ENCODE measurements at places on chromosomes 7 and 10. TPM values are rescaled to one million over a fixed set of nuclear protein-coding genes. Genes with fewer than 3 reads are reported as not detected.

DNA sequence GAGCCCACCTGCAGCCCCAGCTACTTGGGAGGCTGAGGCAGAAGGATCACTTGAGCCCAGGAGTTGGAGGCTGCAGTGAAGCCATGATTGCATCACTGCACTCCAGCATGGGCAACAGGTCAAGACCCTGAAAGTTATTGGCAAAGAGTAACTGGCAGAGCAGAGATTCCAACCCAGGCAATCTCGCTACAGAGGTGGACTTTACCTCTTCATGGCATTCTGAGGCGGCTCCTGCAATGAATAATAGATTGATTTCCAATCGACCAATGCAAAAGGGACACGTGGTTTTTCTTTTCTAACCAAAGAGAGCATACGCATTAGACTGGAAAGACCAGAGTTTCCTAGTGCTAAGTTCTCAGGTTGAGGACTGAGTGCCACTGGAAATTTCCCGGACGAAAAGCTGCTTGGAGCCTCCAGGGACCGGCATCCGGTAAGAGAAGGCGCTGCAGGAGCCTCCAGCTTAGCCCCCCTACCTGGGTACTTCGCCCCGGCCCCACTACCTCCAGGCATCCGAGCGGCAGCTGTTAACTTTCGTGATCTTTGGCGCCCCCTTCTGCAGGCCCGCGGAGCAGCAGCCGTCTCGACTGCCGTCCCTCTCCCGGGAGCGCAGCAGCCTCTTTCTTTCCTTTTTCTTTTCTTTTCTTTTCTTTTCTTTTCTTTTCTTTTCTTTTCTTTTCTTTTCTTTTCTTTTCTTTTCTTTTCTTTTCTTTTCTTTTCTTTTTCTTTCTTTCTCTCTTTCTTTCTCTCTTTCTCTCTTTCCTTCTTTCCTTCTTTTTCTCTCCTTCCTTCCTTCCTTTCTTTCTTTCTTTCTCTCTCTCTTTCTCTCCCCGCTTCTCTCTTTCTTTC, 4.1 kb downstream of the MBLAC1 start:
- peak; percentile 81 for DNase-seq

DNA sequence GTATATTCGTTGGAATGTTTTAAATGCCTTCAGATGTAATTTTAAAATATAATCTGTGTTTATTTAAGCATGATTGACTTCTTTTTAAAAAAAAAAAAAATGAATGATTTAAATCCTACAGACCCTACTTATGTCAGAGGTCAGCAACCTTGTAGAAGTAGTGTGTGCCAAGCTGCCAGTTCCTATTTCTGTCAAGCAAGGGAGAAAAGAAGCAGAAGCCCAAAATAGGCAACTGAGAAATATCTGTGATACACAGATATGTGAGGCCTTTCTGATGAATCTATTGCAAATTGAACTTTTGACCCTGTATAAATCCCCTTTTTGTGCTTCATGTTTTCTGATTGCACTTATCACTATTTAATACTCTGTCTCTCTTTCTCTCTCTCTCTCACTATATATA, 199.5 kb downstream of the LRRN3 start:
- DNase-seq = no peak

DNA sequence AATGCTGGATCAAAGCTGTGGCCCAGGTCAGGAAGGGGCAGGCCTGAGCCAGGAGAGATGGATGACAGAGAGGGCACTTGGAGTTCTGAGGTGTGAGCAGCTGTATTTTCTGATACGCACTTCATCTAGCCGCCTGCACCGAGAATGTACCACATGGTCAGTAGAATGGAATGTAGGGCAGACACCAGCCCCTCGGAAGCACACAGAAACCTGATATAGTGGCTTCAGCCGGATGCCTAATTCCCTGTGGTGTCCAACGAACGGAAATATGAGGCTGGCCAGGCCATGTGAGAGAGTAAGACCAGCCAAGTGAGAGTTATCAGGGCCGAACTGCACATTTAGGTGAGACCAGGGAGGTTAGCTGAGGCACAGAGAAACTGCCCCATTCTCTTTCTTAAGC, 46.7 kb upstream of the PLCE1 start:
- DNase-seq = peak; percentile 63

- DNase-seq = no peak
Observed at GRCh38 chr10:29671968-29672367, 37.2 kb upstream of the SVIL start.

The FAM25C gene
- total RNA-seq = not detected
